ENCODE measurements at places on chromosomes 2 and 18. TPM values are rescaled to one million over a fixed set of nuclear protein-coding genes. Genes with fewer than 3 reads are reported as not detected.

The TMEM198 gene
- 1.4 TPM for total RNA-seq

The DYNAP gene
- not detected for total RNA-seq

The PLCL1 gene
- 26.2 TPM for total RNA-seq

The SP9 gene
- not detected for total RNA-seq

The HNMT gene
- total RNA-seq = 57.0 TPM

The MROH2A gene
- not detected for total RNA-seq

The LHCGR gene
- not detected for total RNA-seq

The SCN7A gene
- 3.0 TPM for total RNA-seq

The HOXD11 gene
- total RNA-seq = not detected

The KLHL41 gene
- total RNA-seq = 0.28 TPM

The GALNT3 gene
- 3.5 TPM for total RNA-seq

The HSBP1L1 gene
- 11.6 TPM for total RNA-seq

The STRADB gene
- total RNA-seq = 13.8 TPM

Data from thoracic aorta (tissue), 2 donors.